ENCODE measurements at places on chromosomes 3 and 15.

DNA sequence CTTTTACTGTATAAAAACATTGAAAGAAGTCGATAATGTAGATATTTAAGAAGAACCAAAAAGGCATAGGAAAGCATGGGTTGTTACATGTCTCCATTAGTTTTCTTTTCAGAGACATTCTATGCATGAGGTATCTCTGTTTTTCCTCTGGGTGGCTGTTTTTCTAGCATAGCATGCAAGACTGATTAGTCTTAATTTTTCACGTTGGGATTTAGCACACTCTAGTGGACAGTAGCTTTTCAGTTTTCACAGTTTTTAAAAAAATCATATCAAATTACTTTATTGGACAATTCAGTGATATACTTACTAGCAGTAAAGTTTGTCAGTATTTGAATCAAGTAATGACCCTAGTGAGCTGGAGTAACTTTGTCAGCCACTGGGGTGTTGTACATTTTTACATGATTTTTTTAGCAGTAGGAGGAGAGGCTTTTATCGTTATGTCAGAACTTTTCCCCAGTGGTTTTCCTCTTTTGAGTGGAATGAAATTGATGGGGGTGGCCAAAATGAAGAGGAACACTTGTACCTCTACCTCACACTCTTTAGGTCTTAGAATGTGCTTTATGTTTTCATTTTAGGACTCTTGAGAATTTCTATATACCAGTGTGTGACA, 57.2 kb downstream of the SEC22A start:
- DNase-seq, result no peak

DNA sequence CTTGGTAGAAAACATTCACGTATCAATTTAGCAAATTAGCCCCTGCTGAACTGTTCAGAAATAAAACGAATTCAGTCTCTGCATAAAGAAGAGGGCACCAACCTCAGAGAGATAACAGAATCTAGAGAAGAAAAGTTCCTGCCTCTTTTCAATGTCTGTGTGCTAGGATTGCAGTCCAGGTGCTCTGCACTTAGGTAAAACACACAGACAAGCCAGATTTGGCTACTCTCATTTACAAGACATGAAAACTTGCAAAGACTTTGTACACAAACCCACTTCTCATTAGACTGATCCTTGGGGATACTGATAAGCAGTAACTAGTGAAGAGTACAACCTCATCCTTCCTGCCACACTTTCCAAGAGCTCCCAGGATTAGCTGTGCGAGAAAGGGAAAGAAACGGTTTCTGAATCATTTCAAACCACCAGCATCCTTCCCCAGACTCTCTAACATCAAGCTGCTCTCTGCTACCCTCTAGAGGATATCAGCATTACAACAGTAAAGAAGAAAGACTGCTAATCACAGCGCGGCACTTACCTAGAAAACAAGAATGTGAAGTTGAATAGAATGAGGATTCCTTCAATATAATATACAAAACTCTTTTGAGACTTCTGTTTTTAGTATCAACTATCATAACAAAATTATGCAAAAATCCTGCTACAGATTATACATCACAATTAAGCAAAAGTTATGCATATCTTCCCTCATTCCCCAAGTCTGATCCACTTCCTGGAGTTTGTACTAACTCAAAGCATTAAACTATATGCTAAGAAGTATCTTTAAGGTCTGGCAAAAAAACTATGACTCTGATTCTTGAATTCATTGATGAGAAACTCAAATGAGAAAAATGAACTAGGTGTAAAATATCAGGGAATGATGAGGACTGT, 306.4 kb downstream of the MAGI1 start:
- no peak for DNase-seq

DNA sequence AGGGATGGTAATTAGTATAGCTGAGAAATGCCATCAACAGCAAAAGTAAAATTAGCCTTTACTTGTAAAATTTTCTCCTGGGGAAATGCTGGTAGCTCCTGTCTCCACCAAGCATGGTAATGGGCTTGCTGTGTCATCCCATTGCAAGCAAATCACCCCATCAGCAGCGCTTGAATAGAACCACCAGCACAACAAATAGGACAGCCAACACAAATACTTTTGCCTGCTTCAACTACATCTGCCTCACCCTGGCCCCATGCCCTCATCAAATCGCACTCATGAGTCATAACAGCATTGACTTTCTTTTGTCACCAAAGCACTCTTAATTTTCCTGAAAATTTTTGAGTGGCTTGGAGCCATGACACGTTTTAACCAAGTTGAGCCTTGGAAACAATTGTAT, 52.6 kb downstream of the ERC2 start:
- no peak for DNase-seq

GRCh38 chr3:172709774-172710663, 848 bp downstream of the NCEH1 start:
- no peak for DNase-seq

DNA sequence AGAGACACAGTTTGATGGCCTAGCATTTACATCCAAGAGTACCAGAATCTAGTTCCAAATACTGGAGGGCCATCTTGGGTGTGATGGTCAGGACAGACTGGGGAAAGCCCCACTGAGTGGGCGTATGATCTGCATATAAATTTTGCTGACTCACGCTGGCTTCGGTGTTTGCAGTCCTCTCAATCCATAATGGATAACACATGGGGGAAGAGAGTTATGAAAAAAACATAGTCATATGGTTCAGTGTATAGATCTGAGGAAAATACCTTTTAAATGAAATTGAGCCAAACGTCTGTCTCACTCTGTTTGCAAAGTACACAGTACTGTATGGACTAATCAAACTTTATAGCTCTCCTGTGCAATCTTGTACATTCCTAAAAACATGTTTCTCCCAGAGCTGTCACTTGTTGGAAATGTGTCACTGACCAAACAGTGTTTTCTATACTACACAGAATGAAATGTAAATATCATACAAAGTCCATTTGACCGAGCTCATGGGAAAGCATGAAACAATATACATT, 125.3 kb upstream of the THBS1 start:
- DNase-seq, result no peak

DNA sequence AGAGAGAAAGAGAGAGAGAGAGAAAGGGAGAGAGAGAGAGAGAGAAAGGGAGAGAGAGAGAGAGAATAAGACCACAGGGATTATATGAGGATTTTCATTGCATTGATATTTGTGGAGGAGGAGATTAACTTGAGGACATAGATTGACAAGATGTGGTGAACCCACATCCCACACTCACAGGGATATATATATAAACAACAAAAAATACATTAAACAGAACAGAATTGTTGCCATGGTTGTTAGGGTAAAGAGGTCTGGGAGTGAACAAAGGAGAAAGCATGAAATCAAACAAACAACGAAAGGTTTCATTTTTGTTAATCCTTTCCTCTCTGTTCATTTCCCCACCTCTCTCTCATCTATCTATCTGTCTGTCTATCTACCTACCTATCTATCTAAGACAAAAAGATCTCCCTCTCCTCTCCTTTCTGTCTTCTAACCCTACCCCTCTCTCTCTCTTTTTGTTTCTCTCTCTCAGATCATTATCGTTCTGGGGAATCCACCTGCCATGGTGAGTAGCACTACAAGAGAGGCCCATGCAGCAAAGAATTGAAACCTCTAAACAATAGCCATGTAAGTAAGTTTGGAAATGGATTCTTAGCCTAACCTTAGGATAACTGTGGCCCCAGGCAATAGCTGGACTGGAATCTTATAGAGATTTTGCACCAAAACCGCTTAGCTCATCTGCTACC, 280.9 kb downstream of the RAP2B start:
- no peak for DNase-seq

- no peak for DNase-seq
These were observed 32.2 kb upstream of the RBP1 start for GRCh38 chr3:139571711-139572110.

- DNase-seq, result no peak
These were observed 185.9 kb downstream of the MEGF11 start for GRCh38 chr15:66067687-66068086.

DNA sequence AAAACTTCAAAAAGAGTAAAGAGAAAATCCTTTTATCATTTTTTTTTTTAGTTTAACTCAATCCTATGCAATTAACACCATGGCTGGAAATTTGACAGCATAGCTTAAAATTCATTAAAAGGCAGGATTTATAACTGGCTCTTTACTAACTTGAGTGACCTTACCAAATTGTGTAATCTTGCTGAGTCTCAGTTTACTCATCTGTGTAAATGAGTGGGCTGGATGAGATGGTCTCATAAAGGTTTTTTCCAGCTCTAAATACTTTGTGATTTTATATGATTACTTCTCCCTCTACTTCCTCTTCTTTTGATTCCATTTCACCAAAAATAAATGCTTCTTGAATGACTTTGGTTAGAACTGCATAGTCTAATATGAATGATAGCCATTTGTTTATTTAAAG, 234.9 kb upstream of the SATB1 start:
- no peak for DNase-seq

GRCh38 chr15:56598991-56599390, 134.1 kb upstream of the MNS1 start:
- DNase-seq, result no peak

GRCh38 chr3:12884186-12884680, 42.9 kb upstream of the RPL32 start:
- DNase-seq, result no peak

GRCh38 chr3:149179220-149179619, 42.4 kb downstream of the CP start:
- no peak for DNase-seq

DNA sequence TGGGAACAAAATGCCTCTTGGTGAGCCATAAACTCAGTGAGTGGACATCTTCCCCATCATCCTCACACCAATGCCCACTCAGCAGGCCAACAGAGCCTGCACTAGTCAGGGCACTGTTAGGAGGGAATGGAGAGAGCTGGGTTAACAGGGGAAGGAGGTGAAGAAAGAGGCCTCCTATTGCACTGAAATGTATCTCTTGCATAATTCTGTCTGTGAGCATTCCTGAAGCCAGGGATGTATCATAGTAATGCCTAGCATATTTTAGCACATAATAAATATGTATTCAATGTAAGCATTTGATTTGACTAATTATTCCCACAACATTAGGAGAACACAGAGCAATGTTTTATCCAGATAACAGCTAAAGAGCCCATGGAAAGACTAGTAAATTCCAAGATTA, 81.2 kb downstream of the ANO10 start:
- no peak for DNase-seq

DNA sequence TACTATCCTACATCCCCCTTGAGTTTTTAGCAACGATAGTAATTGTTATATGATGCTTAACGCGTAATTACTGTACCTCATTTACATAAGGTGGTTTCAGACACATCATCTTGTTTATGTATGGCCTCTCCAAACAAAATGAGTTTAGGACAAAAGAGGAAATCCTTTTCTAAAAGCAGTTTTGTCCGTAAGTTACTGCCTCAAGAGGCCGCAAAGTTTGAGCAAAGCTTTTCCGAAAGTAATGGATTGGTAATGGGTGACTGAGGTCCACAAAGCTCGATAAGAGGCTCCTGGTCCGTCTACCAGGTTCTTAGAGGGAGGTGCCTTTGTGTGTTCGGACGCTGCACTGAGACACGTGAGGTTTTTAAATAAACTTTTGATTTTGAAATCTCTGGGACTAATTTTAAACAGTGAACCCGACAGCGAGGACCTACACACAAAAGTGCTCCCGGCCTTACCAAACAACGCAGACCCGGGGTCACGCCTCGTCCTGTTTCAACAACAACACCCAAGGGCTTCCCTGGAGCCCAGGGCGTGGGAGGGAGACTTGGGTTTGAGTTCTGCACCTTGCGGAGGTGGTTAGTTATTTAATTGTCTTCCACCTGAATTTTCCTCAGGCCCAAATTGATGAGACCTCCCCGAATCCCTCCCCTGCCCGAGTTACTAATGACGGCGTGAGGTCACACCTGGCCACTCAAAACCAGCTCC, 456 bp upstream of the C15orf61 start:
- DNase-seq, result no peak

GRCh38 chr3:9957214-9957613, 5.0 kb upstream of the PRRT3 start:
- DNase-seq, result no peak

DNA sequence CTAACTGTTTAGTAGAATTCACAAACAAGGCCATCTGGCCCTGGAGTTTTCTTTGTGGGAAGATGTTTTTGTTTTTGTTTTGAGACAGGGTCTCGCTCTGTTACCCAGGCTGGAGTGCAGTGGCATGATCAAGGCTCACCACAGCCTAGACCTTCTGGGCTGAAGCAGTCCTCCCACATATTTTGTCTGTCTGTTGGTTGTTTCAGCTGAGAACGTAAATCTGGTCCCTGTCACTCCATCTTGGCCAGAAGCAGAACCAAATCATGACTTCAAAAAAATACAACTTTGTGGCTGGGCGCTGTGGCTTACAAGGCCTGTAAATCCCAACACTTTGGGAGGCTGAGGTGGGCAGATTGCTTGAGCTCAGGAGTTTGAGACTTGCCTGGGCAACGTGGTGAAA, 27.1 kb downstream of the MRAS start:
- no peak for DNase-seq

DNA sequence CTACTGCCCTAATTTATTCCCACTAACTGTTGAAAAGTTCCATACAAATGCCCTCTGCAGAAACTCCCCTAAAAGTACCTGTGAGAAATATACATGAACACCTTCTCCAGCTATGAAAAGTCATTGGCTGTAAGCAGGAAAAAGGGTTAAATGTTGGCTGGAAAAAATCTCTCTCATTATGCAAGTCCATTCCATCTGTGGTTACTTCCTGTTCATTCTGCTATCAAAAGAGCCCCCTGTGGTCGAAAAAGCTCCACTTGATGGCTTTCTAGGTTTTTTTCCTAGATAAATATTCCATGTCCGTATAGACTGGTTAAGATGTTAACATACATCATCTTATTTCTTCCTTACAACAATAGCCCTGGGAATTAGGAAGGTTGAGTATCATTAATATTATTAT, 56.2 kb upstream of the AKAP13 start:
- no peak for DNase-seq

GRCh38 chr15:70473581-70474370, 289.6 kb downstream of the UACA start:
- no peak for DNase-seq

- DNase-seq, result no peak
These were observed 11.2 kb upstream of the FAM174B start for GRCh38 chr15:92666780-92667179.

- no peak for DNase-seq
These were observed 183.2 kb upstream of the NR2E3 start for GRCh38 chr15:71627188-71627587.

DNA sequence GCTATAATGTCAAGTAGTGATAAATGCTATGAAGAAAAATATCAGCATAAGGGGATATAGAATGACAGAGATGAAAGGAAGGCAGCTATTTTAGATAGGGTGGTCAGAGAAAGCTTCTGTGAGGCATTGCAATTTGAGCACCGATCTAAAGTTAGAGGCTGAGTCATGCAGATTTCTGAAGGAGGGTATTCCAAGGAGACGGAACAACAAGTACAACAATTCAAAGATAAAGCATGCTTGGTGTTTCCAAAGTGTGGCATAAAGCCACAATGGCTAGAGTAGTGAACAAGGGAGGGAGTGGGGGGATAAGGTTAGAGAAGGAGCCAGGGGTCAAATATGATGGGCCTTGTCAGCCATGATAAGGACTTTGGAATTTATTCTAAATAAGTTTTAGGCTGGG, 71.9 kb downstream of the PFN2 start:
- DNase-seq, result no peak

Measured in stimulated activated CD8-positive, alpha-beta memory T cell treated with anti-CD3 and anti-CD28 coated beads, Interleukin-7, amount 100 ng/mL, for 1 hour (primary cell).